Brain microvascular endothelial cell (primary cell): ENCODE measurements at places on chromosomes 4 and X.

DNA sequence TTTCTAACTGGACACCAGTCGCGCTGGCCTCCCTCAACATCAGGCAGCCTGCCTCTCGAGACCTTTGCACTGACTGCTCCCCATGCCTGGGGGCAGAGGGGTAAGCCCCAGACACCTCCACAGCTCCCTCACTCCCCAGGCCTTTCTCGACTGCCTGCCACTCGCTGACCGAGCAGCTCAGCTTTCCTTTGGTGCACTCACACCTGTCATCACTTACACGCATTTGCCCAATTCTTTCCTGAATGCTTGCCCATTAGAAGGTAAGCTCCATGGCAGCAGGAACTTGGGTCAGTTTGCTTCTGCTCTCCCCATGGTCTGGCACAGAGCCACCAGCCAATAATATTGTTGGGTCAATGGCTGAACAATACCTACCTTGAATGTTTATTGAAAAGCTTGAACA lies 32.2 kb upstream of the PROM1 start:
- no peak for DNase-seq

- DNase-seq = peak; percentile 55
Measured at GRCh38 chr4:11073621-11074051, 355.1 kb downstream of the HS3ST1 start.

- DNase-seq = no peak
Measured at GRCh38 chrX:68708503-68709290, 61.2 kb downstream of the STARD8 start.

GRCh38 chr4:97987019-97987648 lies 156.1 kb downstream of the STPG2 start:
- no peak for DNase-seq

DNA sequence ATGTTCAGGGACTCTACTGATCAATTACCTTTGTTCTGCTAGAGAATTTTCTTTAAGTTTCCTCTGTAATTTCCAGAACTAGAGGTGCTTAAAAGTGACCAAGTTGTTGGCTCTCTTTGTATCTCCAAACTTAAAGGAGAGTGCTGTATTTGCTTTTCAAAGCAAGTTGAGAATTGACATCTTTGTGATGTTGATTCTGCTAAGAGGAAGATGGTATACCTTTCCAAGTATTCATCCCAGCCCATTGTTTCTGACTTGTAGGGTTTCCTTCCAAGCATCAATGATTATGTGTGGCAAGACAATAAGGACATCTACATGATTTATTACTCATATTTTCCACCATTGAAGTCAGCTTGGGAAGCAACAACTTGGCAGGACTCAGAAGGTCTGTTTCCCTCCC lies 190.6 kb downstream of the GC start:
- no peak for DNase-seq
